Right renal cortex interstitium (tissue), 3 donors: ENCODE measurements at places on chromosomes 12 and 14. TPM values are rescaled to one million over a fixed set of nuclear protein-coding genes. Genes with fewer than 3 reads are reported as not detected.

Gene FOXJ2
- 22.1 TPM for polyA plus RNA-seq

Gene TAS2R50
- polyA plus RNA-seq = not detected

GRCh38 chr14:38405851-38406635, 150.2 kb upstream of the CLEC14A start:
- DNase-seq = peak; percentile 10

Gene CD69
- polyA plus RNA-seq = 2.2 TPM

GRCh38 chr14:30159374-30159773, 231.7 kb upstream of the PRKD1 start:
- no peak for DNase-seq

DNA sequence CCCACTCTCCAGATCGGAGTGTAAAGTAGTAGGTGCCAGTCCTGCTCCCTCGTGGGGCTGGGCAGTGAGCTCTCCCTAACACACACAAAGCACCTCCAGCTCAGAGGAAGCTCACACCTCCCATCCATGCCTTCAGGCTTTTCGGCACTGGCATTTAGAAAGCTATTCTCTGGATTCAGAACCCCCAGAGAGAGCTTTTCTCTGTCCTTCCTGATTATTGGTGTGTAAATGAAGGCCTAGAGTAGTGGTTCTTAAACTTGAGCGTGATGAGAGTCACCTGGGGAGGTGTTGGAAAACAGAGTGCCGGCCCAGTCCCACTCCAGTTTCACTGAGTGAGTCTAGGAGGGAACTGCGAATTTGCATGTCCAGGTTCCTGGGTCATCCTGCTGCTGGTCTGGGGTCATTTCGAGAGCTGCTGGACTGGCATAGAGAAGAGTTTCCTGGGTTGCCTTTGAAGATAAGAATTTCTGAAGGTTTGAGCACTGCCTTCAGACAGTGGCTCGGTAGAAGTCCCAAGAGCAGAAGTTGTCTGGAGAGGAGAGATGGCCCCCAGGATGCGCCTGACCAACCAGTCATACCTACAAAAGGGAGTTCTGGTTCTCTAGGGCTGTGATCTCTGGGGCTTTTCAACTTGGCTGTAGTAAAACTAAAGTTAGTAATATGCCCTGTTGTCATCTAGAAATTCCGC, 15.1 kb downstream of the CD9 start:
- no peak for DNase-seq

Gene MYF5
- polyA plus RNA-seq = 0.14 TPM

Gene KHNYN
- 41.0 TPM for polyA plus RNA-seq

- no peak for DNase-seq
These were observed 6.8 kb upstream of the RNU7-1 start for GRCh38 chr12:6936636-6937480.

Gene MIP
- not detected for polyA plus RNA-seq

GRCh38 chr14:65606460-65606859, 193.9 kb downstream of the FUT8 start:
- no peak for DNase-seq

Gene CPNE8
- 13.7 TPM for polyA plus RNA-seq

- no peak for DNase-seq
These were observed 36.5 kb downstream of the FBXO33 start for GRCh38 chr14:39395555-39396254.

- DNase-seq = no peak
These were observed 67.6 kb upstream of the CDKN3 start for GRCh38 chr14:54329082-54329695.

GRCh38 chr12:104890476-104891096, 67.5 kb downstream of the SLC41A2 start:
- DNase-seq = no peak

DNA sequence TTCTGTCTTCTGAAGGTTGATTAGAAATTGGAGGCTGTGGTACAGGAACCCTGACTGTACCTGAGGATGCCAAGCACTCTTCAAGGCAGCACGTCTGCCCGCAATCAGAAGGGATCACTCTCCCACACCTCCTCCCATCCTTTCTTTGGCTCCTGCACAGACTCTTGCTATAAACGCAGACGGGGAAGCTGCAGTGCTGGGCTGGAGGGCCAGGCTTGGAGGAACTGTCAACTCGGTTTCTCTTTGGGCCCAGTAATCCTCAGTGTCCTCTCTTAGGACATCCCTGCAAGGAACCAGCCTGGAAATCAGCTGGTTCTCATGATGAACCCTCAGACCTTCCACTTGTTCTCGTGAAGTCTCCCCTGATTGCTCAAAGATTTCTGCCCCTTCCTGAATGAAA, 201.4 kb downstream of the ADGRD1 start:
- DNase-seq = no peak

DNA sequence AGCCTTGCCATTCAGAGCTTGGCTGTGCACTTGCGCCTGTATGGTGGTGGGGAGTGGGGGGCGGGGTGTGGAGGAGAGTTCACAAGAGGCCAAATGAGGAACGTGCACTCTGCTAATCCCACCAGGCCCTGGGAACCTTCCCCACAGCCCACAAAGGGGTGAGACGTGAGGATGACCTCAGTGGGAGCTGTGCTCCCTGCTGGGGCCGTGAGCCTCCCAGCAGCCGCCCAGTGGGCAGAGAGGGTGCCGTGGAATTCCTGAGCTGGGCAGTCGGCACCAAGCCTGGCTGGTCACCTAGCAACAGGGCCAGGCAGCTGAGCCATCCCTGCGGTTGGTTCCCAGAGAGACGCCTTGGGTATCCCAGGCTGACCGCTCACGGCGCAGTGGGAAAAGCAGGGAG, 53.7 kb downstream of the CCNK start:
- DNase-seq = no peak

Gene KLC1
- 89.5 TPM for polyA plus RNA-seq

Gene TGFB3
- polyA plus RNA-seq = 13.8 TPM

GRCh38 chr12:105552056-105552455, 221.6 kb downstream of the C12orf75 start:
- no peak for DNase-seq

GRCh38 chr12:96205908-96206307, 11.7 kb downstream of the ELK3 start:
- no peak for DNase-seq

DNA sequence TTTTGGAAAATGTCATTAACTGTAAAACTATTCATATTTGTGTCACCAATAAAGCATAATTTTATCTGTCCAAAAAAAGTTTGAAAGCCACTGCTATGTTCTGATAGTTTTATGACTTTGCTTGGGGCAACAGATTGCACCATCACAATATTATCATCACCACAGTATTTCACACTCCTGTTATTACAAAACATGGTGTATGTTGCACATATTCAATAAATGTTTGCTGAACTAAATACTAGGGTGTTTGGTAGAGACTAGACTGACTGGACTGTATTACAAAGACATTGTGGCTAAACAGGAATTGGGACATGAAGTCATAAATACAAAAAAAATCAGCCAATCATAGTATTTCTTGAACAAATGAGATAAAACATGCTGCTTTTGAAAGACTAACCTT, 55.1 kb downstream of the PAWR start:
- no peak for DNase-seq

- DNase-seq = no peak
These were observed 76.4 kb upstream of the FAR2 start for GRCh38 chr12:29072631-29073030.

Gene TSPAN9
- 102 TPM for polyA plus RNA-seq

GRCh38 chr12:113792450-113792849, 173.7 kb downstream of the RBM19 start:
- no peak for DNase-seq

DNA sequence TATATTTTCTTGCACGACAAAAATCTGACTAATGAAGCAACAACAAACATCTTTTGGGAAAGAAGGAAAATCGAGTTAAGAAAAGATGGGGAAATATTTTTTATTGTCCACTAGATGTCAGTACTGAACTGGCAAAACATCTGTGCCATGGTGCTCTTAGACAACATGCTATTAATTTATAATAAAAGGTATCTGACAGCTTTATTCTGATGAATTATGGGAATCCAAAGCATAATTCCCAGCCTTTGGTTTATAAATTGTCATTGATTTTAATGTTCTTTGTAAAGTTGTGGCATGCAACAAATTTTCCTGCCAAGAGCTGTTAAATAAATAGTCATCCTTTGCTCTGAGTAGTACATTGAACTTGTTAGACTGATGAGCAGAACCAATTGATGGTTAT, 231.2 kb downstream of the ETNK1 start:
- DNase-seq = peak; percentile 6

GRCh38 chr14:38960946-38961531, 142.0 kb downstream of the SEC23A start:
- DNase-seq = no peak

DNA sequence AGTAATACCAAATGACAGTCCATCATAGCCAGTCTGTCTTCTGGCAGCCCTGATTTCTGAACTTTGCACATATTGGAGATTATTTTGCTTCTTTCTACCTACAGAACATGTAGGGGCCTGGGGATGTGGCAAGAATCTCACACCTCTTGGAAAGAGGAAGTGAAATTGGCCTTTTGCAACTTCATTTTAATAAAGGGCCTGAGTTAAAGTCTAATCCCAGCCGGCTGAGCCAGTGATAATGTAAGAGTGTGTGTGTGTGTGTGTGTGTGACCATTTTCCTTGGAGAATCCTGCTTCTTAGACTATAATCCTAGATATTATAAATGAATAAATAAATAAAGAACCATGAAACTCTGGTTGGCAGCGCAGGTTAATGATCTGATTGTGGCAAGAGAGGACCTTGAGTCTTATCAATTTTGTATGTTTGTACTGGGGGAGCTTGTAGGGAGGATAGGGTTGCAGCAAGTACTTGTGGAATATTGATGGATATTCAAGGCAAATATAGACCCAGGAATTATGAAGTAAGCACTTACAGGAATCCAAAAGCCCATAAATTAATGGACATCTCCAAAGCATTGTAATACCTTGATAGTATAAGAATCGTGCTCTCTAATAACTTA, 233.2 kb upstream of the AMIGO2 start:
- no peak for DNase-seq

Gene CLEC4D
- 0.43 TPM for polyA plus RNA-seq

Gene SDR9C7
- polyA plus RNA-seq = 0.11 TPM

- DNase-seq = no peak
These were observed 86.4 kb downstream of the DACT1 start for GRCh38 chr14:58724206-58724605.

Gene USP44
- 2.5 TPM for polyA plus RNA-seq

Gene IFT81
- polyA plus RNA-seq = 63.1 TPM

Gene PZP
- 0.68 TPM for polyA plus RNA-seq

Gene PPP1R1A
- polyA plus RNA-seq = 47.1 TPM

Gene LPAR5
- 1.2 TPM for polyA plus RNA-seq

Gene ARID4A
- polyA plus RNA-seq = 36.2 TPM

DNA sequence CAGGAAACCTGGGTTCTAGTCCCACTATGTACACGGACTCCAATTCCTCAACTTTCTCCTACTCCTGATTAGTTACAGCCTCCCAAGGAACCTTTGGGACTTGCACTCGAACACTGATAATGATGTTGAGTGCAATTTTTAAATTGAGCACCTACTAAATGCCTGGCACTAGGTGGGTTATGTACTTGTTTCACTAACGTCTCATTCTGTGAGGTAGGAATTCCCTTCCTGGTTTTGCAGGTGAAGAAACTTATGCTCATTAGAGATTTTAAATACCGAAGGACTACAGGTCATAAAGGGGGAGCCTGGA, 536 bp downstream of the PARPBP start:
- no peak for DNase-seq

DNA sequence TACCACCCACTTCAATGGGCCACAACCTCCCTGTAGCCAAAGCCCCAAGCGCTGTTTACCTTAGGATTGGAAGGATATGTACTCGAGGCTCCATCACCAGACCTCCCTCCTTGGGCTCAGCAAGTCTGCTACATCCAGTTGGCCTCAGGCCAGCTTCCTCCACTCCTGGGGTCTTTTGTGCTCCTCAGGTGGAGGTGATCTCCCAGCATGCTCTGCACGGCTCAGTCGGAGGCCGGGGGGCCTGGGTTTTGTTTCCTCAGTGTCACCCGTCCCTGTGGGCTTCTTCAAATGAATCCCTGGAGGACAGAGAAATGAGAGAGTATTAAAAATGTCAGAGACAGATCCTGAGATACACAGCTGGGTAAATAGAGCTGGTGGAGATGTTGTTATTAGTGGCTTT, 723.1 kb upstream of the TBX3 start:
- DNase-seq = no peak

- no peak for DNase-seq
These were observed 109.3 kb downstream of the PDE3A start for GRCh38 chr12:20477672-20478071.

- DNase-seq = no peak
These were observed 89.2 kb downstream of the PDZRN4 start for GRCh38 chr12:41277100-41277945.

GRCh38 chr12:49741882-49742620, 694 bp downstream of the TMBIM6 start:
- DNase-seq = peak; percentile 36

GRCh38 chr12:116382686-116383530, 105.4 kb upstream of the MED13L start:
- DNase-seq = no peak

DNA sequence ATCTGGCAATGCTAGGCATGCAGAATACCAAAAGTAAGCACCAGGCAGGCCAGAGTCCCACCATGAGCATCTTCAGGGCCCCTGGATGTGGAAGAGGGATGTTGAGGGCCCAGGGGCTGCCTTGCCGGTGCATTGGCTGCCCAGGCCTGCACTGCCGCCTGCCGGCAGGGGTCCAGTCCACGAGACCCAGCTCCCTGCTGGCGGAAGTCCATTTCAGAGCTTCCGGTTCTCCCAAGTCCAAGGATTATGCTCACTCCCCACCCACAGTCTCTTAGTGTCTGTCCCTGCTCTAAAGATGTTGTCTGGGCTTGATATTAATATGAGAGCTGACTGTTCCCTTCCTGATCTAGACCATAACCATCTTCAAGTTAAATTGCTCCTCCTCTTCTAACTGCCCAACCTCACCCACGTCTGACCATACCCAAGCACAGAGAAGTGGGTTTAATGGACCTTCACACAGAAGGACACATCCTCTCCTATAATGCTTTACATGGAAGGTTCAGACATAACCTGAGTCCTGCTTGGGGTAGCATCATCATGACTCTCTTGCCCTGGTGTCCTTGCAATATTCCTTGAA, 117.4 kb downstream of the DAD1 start:
- no peak for DNase-seq

Gene RFX4
- polyA plus RNA-seq = not detected

DNA sequence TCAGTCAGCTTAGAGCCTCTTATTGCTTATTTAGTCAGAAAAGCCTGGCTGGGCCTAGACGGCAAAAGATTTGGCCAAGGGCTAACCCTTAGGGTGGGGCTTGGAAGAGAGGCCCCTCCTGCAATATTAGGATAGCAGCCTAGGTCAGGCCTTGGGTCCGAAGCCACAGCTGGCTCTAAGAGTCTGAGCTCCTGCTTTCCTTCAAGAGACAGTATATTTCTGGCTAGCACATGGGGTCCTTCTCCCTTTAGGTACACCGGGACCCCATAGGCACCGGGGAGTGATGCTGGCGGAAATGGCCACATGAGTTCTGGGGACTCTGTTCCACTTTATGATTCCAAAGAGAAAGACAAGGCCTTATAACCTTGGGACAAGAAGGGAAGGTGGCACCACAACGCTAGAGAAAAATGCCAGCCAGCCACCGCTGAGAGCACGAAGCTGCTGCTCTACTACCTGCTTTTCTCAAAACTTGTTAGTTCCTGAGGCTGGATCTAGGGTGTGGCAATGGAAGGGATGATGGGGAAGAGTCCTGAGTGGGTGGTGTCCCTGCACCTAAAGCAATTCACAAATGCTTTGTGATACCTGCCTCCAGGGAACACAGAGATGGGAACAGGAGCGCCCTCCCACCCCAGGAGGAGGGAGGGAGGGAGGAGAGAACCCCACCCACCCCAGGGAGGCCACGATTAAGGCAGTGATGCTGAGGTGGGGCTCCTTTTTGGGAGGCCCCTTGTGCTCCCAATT, 3.1 kb upstream of the AVIL start:
- no peak for DNase-seq

Gene CCDC175
- 0.50 TPM for polyA plus RNA-seq
